ENCODE measurements at places on chromosomes 12 and 14.

- DNase-seq, result no peak
Observed at GRCh38 chr12:109997393-109997792, 1.2 kb upstream of the GIT2 start.

GRCh38 chr12:28776220-28776619, 372.9 kb upstream of the FAR2 start:
- no peak for DNase-seq

DNA sequence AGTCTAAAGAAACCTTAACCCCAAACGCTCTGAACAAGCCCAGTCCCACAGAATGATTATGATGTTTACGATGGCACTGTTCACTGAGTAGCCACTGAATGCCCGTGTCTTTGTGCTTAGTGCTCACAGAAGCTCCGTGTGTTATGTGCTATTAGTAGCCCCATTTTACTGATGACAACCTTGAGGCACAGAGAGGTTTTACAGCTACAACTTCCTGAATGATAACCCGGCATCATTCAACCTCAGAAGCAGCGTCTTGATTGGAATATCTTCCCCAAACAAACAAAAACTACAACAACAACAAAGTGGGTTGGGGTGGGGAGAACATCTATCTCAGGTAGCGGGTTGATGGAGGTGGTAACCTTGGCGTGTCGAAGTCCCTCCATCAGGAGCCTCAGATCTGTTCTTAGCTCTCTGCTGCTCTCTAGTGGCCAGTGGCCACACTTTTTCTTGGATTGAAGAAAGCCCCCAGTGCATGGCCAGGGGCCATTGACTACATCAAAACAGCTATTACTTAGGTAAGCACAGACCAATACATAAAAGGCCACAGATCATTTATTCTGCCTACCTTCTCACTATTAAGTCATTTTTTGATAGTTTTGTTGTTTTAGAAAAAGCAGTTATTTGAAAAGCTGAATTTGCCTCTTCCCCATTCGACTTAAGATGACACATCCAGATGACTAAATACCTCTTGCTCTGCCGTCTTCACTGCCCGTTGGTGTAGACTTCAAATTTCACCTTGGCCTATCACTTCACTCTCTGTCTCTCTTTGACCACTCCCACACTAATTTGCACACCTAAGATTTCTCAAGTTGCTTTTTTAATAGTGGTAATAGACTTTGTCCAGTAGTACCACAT, 376.9 kb downstream of the GALC start:
- DNase-seq, result peak; percentile 20

DNA sequence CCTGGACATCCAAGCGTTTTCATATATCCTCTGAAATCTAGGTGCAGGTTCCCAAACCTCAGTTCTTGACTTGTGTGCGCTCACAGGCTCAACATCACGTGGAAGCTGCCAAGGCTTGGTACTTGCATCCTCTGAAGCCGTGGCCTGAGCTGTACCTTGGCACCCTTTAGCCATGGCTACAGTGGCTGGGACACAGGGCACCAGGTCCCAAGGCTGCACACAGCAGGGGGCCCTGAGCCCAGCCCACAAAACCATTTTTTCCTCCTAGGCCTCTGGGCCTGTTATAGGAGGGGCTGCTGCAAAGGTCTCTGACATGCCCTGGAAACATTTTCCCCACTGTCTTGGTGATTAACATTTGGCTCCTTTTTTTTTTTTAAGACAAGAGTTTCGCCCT, 11.6 kb upstream of the FAM177A1 start:
- no peak for DNase-seq

Data from SW480 (cell line).